H1 (cell line): ENCODE measurements at places on chromosomes 11 and 22. TPM values are rescaled to one million over a fixed set of nuclear protein-coding genes. Genes with fewer than 3 reads are reported as not detected.

DNA sequence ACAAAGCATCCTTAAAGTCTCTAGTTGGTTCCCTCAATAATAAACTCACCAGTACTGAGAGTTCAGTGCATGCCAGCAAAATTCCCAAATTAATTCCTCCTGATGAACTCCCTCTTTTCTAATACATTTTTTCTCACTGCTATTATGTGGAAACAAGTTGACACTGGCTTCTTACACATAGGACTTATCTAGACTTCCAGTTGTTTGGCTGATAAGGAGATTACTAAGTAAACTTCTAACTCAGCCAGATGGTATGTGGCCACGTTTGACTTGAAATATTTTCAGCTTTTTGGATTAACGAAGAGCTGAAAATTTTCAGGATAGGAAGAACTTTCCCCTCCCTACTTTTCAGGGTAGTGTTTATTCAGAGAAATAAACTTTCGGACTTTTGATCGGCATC, 1154.2 kb upstream of the TENM4 start:
- no peaks in the 10 kb centered on the region for H3K36me3 ChIP-seq
- H3K4me1 ChIP-seq = no peaks in the 10 kb centered on the region
- H3K27me3 ChIP-seq = no peaks in the 10 kb centered on the region
- no peak for DNase-seq

DNA sequence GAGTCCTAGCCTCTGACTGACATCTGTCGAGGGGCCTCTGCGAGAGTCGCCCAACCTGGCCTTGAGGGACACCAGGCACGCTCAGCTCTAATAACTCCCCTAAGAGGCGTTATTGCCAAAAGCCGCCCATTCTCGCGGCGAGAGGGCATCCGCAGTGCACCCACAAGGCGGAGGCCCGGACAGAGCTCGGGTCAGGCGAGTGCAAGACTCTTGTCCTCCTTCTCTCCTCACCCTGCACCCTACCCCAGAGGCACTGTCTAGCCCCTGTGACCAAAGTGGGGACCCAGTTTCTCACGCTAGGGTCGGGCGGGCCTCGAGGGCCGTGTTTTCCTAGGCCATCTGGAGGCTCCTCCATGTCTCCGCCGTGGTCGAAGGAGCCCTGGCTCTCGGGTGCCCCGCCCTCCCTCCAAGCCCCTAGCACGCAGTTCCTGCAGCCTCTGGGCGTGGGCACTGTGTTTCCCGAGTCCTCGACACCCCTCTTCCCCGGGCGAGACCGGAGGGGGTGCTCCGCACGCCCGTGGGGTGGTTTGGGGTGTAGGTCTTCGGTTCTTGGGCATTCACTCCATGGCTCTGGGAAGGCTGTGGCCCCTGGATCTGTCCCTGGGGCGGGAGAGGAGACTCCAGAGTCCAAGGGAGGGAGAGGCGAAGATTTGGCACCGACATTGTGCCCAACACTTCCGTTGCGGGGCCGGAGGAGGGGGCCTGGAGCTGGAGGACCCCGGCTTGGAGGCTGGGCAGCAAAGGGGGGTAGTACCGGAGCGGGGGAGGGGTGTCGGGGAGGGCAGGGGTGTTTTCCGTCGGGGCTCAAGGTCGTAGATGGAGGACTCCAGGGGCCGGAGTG, 1.0 kb downstream of the CHRM4 start:
- H3K27ac ChIP-seq = no peak overlapping the region
- no peaks in the 10 kb centered on the region for H3K36me3 ChIP-seq
- peak; percentile 77 for DNase-seq
- H3K4me1 ChIP-seq = peaks cover 3% of the 10 kb centered on the region
- H3K4me3 ChIP-seq = peak overlapping the region; percentile 62

DNA sequence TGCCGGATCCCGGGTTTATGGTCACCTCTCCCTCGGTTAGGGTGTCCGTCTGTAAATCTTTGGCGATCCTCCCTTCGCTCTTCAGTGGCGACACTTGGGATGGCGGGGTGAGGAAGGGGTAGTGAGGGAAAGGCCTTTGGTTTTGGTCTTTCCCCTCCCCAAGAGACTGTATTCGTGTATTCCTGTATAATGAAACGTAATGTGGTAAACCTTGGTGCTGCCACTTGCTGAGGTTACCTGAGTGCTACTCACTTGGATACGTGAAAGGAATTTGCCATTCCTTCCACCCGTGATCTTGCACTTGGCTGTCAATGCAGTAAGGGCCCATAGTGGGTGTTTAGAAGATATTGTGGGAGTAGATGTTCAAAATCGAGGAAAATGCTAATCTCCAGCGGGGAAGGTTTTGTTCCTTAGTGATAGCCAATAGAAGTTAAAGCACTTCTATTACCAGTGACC, 578 bp upstream of the NUP160 start:
- H3K4me3 ChIP-seq = peak overlapping the region; percentile 98
- no peak for DNase-seq
- H3K27me3 ChIP-seq = no peaks in the 10 kb centered on the region
- H3K36me3 ChIP-seq = peaks cover 5% of the 10 kb centered on the region; the same call in 1 of the 2 replicates
- peak overlapping the region; percentile 100 for H3K27ac ChIP-seq

DNA sequence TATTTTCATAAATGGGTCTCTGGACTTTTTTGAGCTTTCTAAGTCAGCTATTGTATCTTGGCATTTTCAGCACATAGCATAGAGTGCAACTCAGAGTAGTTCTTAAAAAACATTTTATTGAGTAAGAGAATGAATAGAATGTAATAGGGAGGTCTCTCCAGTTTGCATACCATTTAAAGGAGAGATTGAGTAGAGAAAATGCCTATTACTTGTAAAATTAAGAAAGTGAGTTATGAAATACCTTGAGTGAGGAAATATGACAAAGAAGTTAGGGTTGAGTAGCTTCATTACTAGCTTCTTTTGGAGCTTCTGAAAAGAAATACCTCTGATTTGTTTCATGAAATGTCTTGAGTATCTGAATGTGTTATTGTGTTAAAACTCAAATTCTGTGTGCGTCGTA, 140.0 kb downstream of the AASDHPPT start:
- no peaks in the 10 kb centered on the region for H3K36me3 ChIP-seq
- no peak overlapping the region for H3K4me3 ChIP-seq
- H3K4me1 ChIP-seq = no peaks in the 10 kb centered on the region
- no peaks in the 10 kb centered on the region for H3K27me3 ChIP-seq
- DNase-seq = no peak

- no peak for DNase-seq
- no peak overlapping the region for H3K27ac ChIP-seq
These were observed 22.5 kb downstream of the CLPB start for GRCh38 chr11:72411623-72412419.

DNA sequence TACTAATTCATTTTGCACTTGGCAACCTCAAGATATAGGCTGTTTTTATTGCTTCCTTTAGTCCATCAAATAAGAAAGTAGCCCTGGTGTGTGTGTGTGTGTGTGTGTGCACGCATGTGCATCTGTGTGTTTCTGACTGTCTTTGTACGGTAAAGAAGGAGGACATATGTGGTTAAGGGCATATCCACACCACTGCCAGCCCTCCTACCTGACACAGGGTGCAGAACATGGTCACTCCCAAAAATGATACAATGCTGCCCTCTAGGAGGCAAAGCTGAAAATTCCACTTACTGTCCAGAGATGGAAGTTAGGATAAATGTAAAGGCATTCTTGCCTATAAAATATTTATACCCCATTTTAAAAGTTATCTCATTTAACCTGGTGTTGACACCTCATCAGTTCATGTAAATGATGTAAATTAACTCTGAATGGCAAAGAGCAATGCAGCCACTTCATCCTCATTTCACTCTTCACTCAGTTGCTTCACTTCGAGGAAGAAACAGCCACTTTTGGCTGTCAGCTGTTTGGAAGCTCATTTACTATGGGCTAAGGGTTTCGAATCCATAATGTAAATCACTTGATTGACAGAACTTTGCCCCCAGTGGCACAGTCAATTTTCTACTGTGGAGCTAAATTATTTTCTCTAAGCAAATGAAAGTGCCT, 83.1 kb upstream of the MTNR1B start:
- H3K4me1 ChIP-seq = no peaks in the 10 kb centered on the region
- no peaks in the 10 kb centered on the region for H3K27me3 ChIP-seq
- H3K27ac ChIP-seq = no peak overlapping the region
- H3K4me3 ChIP-seq = no peak overlapping the region
- H3K36me3 ChIP-seq = no peaks in the 10 kb centered on the region; the same call in 1 of the 2 replicates
- peak; percentile 62 for DNase-seq

DNA sequence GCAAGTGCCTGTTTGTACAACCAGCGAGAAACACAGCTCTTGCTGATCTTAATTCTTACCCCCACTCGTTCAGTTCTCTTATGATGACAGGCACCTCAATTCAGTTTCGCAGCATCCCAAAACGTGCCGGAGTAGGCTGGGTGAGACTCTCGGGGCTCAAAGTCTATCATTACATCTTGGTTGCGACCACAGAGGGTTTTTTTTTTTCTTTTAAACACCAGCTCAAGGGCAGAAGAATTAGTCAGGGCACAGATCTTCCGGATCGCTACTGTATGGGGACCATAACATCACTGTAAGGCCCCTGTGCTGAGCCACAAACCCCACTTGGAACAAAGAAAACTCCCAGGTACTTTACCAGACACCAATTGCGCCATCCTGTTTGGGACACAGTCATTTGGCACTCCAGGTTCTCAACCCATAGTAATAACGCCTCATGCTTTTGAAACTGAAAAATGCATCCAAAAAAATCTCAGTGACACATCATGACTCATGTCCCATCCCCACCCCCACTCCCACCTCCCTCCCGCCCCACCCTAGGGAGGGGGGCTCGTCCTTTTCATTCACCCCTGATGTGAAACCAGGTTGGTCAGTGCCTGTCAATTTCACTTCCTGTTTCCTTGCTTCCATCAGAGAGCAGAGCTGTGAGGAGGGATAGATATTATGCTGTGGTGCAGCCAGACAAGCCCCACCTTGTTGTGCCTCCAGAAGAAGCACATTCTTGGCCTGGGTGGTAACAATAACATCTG, 41.0 kb upstream of the CD5 start:
- no peak overlapping the region for H3K4me3 ChIP-seq
- no peaks in the 10 kb centered on the region for H3K4me1 ChIP-seq

DNA sequence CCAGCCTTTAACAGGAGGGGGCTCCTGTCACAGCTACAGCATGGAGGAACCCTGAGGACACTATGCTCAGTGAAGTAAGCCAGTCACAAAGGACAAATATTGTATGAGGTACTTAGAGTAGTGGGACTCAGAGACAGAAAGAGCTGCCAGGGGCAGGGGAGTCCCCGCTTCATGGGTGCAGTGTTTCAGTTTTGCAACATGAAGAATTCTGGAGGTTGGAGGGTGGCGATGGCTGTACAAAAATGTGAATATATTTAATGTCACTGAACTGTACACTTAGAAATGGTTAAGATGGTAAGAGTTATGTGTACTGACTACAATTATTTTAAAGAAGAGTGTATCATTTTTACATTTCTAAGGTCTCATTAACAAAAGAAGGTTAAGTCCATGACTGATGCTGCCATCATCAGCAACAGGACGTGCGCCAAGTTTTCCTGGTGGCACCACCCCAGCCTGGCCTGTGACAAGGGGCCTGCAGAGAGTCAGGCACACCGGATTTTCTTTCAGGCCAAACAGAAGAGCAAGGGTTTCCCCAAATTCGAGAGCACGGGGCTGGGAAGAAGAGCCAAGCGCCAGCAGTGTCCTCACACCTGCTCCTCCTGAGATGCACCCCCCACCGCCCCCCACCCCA, 22.1 kb downstream of the YPEL1 start:
- H3K4me1 ChIP-seq = no peaks in the 10 kb centered on the region
- DNase-seq = no peak
- no peak overlapping the region for H3K4me3 ChIP-seq
- no peaks in the 10 kb centered on the region for H3K36me3 ChIP-seq

GRCh38 chr11:130127509-130127908, 32.1 kb upstream of the ST14 start:
- no peaks in the 10 kb centered on the region for H3K4me1 ChIP-seq
- H3K27me3 ChIP-seq = no peaks in the 10 kb centered on the region
- no peak for DNase-seq
- no peak overlapping the region for H3K27ac ChIP-seq

- H3K27me3 ChIP-seq = no peaks in the 10 kb centered on the region
- H3K4me1 ChIP-seq = no peaks in the 10 kb centered on the region
- DNase-seq = no peak
- no peaks in the 10 kb centered on the region for H3K36me3 ChIP-seq
- no peak overlapping the region for H3K4me3 ChIP-seq
- H3K27ac ChIP-seq = no peak overlapping the region
These were observed 25.1 kb downstream of the ELFN2 start for GRCh38 chr22:37402184-37402506.

Gene JRKL
- 4.9 and 5.4 TPM in 2 replicates for total RNA-seq

Gene OR5T3
- not detected in 2 replicates for total RNA-seq

Gene PANX2
- 5.0 and 5.4 TPM in 2 replicates for total RNA-seq

Gene PLAAT5
- total RNA-seq = 12.8 and 16.0 TPM in 2 replicates

Gene FXYD6
- total RNA-seq = 44.6 and 50.0 TPM in 2 replicates
